Stimulated activated CD8-positive, alpha-beta memory T cell treated with anti-CD3 and anti-CD28 coated beads, Interleukin-4, amount 100 ng/mL, for 1 hour (primary cell): ENCODE measurements at places on chromosomes 2 and 18.

DNA sequence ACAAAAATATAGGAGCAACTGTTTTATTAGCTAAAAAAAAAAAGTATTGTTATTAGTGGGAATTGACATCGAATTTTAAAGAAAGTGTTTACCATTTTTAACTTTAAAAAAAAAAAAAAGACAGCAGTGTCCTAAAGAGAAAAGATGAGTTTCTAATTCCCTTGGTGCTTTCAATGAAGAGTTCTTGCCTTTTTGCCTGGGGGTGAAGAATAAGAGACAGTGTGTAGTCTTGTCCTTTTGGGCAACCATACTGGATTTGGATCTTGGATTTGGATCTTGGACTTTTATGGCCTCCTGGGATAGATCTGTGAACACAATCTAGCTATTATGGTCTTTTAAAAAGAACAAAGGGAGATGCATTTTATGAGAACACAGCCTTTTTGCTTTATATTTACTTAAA lies 60.2 kb upstream of the GLS start:
- no peak for DNase-seq

DNA sequence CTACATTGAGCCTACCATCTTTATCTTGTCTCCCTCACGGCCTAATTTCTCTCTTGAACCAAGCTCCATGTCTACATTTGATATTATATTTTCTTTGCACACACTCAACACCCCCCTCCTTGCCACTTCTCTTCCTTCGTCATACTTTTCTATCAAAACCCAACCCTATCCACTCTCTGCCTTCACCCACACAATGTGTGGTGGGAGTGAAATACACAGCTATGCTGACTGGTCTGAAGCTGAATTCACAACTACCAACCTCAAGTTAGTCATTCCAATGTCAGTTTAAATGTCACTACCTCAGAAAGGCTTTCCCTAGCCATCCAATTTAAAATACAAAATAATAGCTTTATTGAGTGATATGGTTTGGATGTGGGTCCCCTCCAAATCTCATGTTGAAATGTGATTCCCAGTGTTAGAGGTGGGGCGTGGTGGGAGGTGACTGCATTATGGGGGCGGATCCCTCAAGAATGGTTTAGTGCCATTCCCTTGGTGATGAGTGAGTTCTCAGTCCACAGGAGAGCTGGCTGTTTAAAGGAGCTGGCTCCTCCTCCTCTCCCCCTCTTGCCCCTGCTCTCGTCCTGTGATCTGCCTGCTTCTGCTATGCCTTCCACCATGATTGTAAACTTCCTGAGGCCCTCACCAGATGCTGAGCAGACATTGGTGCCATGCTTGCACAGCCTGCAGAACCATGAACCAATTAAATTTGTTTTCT lies 112.1 kb downstream of the DTNB start:
- DNase-seq: no peak

DNA sequence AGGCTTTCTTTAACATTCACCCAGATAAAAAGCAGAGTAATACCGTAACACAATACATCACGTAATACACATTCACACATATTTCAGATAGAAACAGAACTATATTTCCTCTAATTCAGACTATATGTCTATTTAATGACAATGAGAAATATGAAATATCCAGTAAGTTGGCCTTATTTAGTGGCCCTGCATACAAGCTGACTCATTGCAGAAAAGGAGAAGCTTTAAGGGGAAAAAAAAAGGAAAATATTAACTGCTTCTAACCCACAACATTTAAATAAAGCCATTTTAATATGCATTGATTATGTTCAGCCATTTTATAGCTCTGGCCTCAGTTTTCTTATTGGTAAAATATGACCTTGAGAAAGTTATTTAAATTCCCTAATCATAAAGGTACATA lies 94.8 kb downstream of the PPP1R1C start:
- DNase-seq: no peak

GRCh38 chr2:88006912-88007439 lies 9.4 kb downstream of the RNU2-63P start:
- DNase-seq: no peak

DNA sequence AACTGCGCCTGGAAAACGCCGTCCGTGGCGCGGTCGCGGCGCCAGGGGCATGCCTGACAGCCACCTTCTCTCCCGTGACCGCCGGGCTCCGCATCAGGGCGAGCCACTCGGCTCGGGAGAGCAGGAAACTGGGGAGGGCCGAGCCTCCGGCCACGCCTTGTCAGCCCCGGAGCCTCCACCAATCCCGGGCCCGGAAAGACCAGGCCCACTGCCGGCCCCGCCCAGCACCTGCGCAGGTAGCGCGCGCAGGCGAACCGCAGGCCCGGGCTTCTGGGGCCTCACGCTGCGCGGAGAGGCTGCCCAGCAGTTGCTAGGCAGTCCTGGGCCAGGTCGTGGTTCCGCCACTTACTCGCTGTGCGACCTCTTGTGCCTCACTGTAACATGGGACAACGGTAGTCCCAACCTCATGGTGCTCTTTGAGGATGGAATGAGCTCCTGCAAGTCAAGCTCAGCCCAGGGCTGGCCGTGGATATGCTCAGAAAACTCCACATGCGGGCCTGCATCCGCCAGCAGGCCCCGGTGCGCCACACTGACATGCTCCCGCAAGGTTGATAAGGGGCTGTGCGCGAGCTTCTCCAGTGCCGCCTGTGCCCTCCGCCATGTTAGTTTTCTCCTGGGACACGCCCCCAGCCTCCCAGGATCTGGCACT lies 97.1 kb downstream of the INHBB start:
- no peak for DNase-seq

GRCh38 chr2:101722864-101723263 lies 25.4 kb downstream of the MAP4K4 start:
- no peak for DNase-seq

- DNase-seq: no peak
Measured at GRCh38 chr2:6924924-6925409, 7.8 kb downstream of the RNF144A start.

DNA sequence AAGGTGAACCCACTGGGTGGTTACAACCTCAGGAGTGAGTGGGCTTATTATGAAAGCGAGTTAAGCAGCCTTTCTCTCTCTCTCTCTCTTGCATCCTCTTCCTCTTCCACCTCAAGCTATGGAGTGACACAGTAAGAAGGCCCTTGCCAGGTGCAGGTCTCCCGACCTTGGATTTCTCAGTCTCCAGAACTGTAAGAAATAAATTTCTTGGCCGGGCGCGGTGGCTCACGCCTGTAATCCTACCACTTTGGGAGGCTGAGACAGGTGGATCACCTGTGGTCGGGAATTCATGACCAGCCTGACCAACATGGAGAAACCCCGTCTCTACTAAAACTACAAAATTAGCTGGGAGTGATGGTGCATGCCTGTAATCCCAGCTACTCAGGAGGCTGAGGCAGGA lies 14.4 kb downstream of the MYCN start:
- DNase-seq: no peak

- DNase-seq: no peak
Measured at GRCh38 chr2:19879120-19879519, 22.7 kb downstream of the TTC32 start.

- DNase-seq: no peak
Measured at GRCh38 chr18:55588111-55588869, at the start of gene TCF4. TSS of gene TCF4 (minus strand) at chr18:55588192. CDS start at chr18:55587116, 1,076 bp downstream.

- peak; percentile 6 for DNase-seq
Measured at GRCh38 chr2:68185541-68186164, 28.0 kb downstream of the PNO1 start.

GRCh38 chr18:41134426-41134825 lies 820.6 kb upstream of the PIK3C3 start:
- no peak for DNase-seq

GRCh38 chr18:12376034-12376753 lies 833 bp downstream of the AFG3L2 start:
- DNase-seq: no peak

DNA sequence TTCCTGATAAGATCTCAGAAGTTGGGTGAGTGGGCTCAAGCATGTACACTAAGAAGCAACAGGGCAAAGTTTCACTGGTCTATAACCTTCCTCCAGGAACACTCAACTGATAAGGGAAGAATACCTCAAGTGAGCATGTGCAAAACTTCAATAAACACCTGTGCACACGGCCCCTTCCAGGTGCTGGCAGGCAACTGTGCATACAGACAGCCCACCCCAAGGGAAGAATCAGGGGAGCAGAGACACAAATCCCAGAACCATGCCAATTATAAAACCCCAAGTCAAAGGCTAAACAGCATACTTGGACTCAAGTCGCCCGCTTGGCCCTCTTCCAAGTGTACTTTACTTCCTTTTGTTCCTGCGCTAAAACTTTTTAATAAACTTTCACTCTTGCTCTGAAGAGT lies 85.9 kb upstream of the RTN4 start:
- DNase-seq: no peak

GRCh38 chr2:1039549-1039948 lies 88.9 kb downstream of the SNTG2 start:
- DNase-seq: no peak

GRCh38 chr2:172200495-172201085 lies 97.9 kb upstream of the DLX2 start:
- no peak for DNase-seq

GRCh38 chr2:177553176-177553884 lies 160.8 kb downstream of the AGPS start:
- no peak for DNase-seq

GRCh38 chr2:150931451-150931850 lies 330.2 kb downstream of the RBM43 start:
- DNase-seq: no peak

GRCh38 chr18:49251451-49251850 lies 209.0 kb downstream of the DYM start:
- DNase-seq: no peak

DNA sequence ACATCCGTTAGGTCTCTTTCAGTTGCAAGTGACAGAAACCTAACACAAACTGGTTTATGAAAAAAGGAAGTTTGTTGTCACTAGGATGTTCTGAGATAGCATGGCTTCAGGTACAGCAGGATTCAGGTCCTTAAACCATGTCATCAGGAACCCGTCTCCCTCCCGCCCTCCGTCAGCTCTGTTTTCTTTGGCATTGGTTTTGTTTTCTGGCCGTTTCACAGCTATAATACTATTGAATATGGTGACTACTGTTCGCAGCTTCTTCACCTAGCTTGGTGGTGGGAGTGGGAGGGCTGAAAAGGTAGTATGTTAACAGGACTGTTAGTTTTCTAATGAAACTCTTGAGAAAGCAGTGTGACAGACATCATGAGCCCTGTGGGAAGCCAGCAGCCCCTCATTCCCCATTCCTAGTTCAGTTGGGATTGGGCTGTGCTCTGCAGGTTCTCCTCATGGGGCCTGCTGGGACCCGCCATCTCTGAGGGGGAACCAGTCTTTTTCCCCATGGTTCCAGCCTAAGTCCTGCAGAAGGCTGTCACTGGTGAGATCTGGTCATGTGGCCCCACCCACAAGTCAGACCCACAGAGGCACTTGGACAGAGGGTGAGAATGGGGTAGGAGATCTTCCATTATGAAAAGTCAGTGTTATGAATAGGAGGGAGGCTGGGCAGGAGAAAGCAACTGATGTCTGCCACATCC lies 12.1 kb downstream of the PTMA start:
- DNase-seq: no peak

GRCh38 chr2:96145036-96145847 lies at the start of gene DUSP2:
TSS of gene DUSP2 (minus strand) at chr2:96145440. CDS start at chr2:96145354, 86 bp downstream.
- peak; percentile 81 for DNase-seq

- no peak for DNase-seq
Measured at GRCh38 chr2:46913471-46914381, 1.9 kb downstream of the MCFD2 start.

DNA sequence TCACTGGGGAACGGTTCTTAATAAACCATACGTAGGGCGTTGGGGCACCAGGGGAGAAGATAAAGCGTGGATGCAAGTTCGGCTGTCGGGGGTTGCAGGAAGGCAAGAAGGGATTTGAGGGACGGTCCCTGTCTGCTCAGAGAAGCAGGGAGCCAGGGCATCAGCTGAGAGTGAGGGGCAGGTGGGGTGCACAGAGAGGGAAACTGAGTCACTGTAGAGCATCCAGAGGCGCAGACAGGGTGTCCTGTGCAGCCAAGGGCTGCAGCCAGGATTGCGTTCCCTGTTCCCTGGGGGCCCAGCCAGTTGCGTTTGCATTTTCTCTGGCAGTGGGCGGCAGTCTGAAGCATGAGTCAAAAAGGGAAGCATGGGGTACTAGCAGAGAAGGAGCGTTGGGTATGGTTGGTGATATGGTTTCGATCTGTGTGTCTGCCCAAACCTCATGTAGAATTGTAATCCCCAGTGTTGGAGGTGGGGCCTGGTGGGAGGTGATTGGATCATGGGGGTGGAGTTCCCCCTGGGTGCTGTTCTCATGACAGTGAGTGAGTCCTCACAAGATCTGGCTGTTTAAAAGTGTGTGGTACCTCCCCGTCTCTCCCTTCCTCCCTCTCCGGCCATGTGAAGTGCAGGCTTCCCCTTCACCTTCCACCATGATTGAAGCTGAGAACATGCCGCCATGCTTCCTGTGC lies 202.9 kb downstream of the NDUFA10 start:
- no peak for DNase-seq

DNA sequence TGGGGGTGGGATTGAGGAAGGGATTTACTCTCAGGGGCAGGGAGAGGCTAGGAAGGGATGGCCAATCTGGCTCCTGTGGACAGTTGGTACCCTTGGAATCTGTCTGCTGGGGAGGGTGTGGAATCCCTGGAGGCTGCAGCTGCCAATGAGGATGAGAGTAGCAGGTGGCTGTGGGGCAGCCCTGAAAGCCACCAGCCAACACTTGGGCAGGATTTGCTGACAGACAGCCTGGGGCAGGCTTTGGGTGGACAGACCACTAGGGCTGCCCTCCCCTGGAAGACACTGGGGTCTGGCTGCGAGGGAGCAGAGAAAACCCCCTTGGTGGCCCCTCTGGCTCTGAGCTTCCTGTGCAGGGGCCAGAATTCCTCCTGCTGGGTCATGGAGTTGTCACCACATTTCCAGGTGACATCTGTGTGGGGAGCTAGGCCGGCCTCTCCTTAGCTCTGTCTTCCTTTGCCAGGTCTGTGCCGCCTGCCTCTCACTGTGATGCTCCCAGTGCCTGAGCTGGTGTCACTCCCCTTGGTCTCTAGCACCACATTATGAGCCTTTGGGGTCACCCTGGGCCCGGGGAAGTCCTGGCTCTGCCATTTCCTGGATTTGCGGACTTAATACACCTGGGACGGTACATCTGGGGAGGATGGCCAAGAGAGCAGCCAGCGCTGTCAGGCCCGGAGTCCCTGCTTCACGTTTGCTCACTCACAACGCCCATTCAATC lies 13.4 kb upstream of the ARHGEF4 start:
- DNase-seq: no peak

GRCh38 chr2:164739966-164740365 lies 101.7 kb downstream of the COBLL1 start:
- no peak for DNase-seq

DNA sequence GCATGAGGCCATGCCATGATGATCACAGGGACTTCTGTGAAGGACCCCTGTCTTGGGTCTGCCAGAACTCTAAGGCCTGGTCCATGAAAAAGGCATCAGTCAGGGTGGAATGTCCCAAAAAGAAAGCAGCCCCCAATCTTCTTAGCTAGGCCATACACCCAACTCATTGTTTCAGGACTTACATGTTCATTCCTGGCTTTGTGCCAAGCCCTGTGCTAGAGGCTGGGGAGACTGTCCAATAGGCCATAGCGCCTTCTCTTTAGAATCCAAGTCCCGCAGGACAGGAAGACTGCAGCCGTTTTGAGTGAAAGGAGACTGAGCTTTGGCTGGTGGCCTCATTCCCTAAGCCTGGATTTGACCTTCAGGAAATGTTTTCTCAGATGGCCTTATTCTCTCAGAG lies 247.3 kb downstream of the PRKCE start:
- DNase-seq: no peak

GRCh38 chr2:9311488-9311887 lies 104.9 kb downstream of the ASAP2 start:
- no peak for DNase-seq
